ENCODE measurements at places on chromosomes 7 and 10.

DNA sequence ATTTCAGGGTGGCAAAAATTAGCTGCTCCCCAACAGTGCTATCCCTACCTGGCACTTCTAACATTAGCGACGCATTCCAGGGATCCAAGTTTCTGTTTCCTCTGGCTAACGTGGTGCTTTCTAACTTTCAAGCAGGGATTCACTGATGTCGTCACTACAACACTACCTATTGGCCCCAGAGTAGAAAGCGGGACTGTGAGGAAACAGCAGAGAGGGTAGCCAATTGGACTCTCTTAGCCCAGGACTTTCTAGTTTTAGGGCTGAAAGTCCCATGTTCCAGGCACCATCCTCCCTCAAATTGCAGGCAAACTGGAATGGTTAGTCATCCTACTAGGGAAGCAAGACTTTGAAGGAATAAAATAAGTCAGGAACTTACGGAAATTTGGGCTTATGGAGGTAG, 89.3 kb upstream of the AGK start:
- no peak for DNase-seq

DNA sequence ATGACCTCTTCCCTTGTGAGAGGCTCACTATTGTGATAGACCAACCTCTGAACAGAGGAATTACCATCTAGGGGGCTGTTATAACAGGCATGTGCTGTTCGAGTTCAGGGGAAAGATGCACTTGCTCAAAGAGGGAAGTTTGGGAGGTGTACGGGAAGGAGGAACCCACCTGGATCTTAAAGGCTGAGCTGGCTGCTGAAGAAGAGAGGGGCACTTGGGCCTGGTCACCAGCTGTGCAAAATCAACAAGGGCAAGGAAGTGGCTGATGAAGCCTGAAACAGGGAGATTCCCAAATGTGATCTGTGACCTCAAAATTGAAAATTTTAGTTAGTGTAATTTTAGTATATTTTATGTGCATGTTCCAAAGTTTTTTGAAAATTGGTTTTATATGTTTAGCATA, 407.2 kb downstream of the AUTS2 start:
- DNase-seq = no peak

DNA sequence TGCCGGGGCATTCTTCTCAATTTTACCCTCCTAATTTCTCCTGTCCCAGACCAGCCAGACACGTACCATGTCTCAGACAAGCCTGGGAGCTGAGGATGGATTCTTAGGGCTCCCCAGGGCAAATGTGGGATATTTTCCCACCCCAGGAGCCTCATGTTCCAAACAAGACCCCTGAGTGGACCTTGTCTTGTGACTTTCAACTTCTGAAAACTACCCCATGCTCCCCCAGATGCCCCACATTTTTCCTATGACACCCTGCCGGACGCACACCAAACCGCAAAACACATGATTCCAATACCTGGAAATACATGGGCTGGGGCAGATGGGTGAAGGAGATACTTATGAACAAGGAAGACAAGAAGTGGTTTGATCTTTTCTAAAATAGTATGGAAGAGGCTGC, 874 bp downstream of the GIMAP5 start:
- DNase-seq = no peak

GRCh38 chr10:126114884-126115555, 218.7 kb downstream of the FANK1 start:
- no peak for DNase-seq

DNA sequence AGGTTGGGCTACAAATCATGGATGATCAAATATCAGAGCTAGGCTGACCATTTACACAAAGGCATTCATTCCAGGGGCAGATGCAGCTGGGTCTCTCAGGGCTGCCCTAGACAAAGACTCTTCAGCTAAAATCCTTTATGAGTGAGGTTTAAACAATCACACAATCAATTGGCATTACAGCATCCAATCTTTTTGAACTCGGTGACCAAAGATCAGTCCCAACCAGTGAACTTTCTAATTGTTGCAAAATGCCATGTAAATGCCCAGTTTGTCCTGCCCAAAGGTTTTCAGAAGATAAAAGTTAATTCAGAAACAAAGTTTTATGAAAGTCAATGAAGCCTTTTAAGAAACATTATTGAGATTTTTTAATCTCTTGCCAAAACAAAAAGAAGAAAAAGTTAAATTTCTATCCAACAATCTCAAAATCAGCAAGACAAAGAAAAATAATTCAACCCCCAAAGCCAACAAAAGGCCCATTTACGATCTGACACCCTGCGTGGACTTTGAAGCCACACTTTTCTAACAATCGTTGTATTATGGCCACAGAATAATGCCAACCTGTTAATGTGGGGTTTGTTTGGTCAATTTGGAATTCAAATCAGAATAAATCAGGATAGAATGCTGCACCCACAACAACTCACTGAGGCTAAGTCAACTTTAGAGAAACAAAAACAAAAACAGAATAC, 40.9 kb downstream of the GPR37 start:
- DNase-seq = no peak
